A673 (cell line): ENCODE measurements at places on chromosomes 7 and 10. TPM values are rescaled to one million over a fixed set of nuclear protein-coding genes. Genes with fewer than 3 reads are reported as not detected.

DNA sequence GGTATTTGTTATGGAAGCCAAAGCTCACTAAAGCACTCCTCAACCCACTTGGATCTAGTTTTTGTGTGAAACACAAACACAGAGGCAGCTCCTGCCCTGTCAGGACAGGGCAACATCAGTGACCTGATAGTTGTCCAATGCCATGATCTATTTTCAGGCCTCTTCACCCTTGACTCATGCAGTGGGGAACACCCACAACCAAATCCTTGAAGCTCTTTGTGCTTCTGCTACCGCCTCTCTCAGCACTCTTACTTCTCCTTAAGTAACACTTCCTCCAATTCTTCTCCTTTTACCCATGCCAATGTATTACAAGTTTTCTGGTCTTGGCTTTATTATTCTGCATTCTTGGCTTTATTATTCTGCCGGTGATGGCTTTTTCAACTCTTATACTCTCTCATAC is 425.3 kb downstream of the INHBA start:
- no peak for DNase-seq

Gene OR2A5
- total RNA-seq: not detected in 2 replicates

Gene ZNF736
- 1.8 and 3.2 TPM in 2 replicates for total RNA-seq

Gene OGDH
- 111 and 113 TPM in 2 replicates for total RNA-seq

- DNase-seq: no peak
Measured at GRCh38 chr7:64873155-64873500, 29.9 kb upstream of the ZNF273 start.

Gene NME8
- total RNA-seq: not detected in 2 replicates

Gene TRIM50
- not detected in 2 replicates for total RNA-seq

Gene TFPI2
- total RNA-seq: 6.1 and 7.8 TPM in 2 replicates

Gene PPA1
- 322 and 351 TPM in 2 replicates for total RNA-seq

- DNase-seq: no peak
Measured at GRCh38 chr7:140915935-140916555, 8.7 kb downstream of the BRAF start.

- no peak for DNase-seq
Measured at GRCh38 chr10:30870896-30871295, 160.8 kb downstream of the ZNF438 start.

Gene AOAH
- not detected in 2 replicates for total RNA-seq

Gene ABCC2
- 1.1 and 1.3 TPM in 2 replicates for total RNA-seq

GRCh38 chr10:80542652-80543318 is 5.1 kb downstream of the SH2D4B start:
- DNase-seq: no peak
